Omental fat pad (tissue), 4 donors: ENCODE measurements at places on chromosomes 4 and X. TPM values are rescaled to one million over a fixed set of nuclear protein-coding genes. Genes with fewer than 3 reads are reported as not detected.

HNRNPDL gene
- total RNA-seq = 165 TPM

STPG2 gene
- 0.56 TPM for total RNA-seq

GIMD1 gene
- not detected for total RNA-seq

UGT2B10 gene
- total RNA-seq = not detected
